ENCODE measurements at places on chromosomes 16 and 17.

- no peak for DNase-seq
Measured at GRCh38 chr16:1563786-1564185, 30.3 kb downstream of the TMEM204 start.

DNA sequence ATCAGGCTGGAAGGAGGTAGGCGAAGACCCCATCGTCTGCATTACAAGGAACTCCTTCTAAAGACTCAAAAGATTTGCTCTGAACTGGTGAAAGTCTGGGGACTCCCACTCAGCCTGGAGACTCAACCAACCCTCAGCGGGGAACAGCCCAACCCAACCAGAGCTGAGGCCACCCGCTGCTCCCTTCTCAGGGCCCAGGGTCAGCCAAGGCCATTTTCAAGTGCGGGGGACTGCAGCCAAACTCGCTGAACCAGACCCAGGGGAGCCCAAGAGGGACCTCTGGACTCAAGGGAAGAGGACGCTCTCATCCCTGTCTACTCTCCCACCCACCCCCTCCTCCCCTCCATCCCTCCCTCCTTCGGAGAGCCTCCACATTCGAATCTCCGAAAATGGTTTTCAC is 24.1 kb downstream of the XYLT1 start:
- no peak for DNase-seq

DNA sequence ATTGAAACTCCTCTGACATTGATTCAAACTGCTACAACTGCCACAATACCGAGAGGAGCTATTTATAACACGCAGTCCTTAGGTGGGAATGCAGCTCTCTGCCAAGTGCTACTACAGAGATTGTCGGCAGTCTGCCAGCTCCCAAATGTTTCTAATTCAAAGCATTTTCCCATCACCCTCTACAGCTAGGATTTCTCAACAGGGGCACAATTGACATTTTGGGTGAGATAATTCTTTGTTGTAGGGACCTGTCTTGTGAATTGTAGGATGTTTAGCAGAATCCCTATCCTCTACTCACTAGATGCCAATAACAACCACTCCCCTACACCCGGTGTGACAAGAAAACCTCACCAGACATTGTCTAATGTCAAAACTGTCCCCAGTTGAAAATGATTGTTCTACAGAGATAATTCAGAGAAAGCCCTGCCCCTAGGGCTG is 7.8 kb upstream of the N4BP1 start:
- DNase-seq, result no peak

- DNase-seq, result no peak
Measured at GRCh38 chr17:65023791-65024190, 32.7 kb downstream of the GNA13 start.

DNA sequence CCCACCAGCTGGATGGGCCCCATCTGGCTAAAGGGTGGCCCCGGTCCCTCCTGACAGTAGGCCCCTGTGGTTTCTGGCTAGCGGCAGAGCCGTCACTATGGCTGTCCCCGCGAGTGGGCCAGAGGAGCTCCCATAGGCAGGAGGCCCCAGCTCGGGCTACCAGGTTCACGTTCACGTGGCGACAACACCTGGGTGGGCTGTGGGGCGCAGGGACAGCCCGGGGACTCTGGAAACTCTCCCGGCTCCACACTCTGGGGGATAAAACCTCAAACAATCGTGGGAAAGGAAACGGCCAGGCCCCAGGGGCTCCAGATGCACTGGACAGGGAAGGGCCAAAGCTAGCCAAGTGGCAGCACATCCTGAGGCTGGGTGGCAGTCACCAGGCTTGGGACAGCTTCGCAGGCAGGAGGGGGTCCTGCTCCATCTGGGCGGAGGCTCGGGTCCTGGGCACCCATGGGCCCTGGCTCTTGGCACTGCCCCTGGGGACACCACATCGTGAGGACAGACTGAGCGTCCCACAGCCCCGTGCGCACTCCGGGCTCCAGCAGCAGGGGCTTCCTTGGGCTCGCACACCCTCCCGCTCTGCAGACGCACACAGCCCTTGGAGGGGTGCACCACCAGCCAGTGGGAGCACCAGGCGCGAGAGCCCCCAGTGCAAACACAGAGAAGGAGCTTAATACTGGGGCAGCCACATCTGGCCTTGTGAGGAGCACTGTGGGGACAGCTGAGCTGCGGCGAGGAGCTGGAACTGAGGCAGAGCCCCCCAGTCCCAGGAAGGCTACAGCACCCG is 4.4 kb downstream of the RNF166 start:
- peak; percentile 33 for DNase-seq

DNA sequence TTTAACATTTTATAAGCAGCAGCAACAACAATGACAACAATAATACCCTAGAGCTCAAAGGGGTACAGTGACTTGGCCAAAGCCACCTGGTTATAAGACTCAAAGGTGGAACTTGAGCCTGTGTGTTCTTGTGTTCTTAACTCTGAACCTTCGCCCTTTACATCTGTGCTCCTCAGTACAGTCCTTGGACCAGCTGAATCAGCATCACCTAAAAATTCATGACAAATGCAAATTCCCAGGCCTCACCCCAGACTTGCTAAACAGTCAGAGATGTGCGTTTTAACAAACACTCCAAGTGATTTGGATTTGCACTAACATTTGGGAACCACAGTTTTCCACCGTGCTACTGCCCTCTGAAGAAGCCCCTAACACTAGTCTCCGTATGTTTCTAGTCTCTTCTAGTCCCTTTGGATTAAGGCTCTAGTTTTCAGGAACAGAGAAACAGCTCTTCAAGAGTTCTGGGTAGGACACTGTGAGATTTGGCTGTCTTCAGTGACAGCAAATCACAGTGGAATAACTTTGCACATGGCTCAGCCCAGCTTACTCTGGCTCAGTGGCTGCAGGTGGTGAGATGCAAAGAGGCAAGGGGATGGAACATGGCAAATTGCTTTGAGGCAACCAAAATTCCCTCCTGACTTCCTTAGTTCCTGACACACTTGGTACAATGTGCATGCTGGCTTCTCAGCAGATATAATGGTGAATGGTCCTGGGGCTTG is 151.0 kb upstream of the CDH11 start:
- DNase-seq, result no peak

GRCh38 chr17:82170412-82170961 is 42.2 kb downstream of the CCDC57 start:
- no peak for DNase-seq

GRCh38 chr16:13014476-13014875 is 113.1 kb downstream of the SHISA9 start:
- no peak for DNase-seq

GRCh38 chr17:74410001-74410443 is 21.9 kb upstream of the GPRC5C start:
- DNase-seq, result no peak

DNA sequence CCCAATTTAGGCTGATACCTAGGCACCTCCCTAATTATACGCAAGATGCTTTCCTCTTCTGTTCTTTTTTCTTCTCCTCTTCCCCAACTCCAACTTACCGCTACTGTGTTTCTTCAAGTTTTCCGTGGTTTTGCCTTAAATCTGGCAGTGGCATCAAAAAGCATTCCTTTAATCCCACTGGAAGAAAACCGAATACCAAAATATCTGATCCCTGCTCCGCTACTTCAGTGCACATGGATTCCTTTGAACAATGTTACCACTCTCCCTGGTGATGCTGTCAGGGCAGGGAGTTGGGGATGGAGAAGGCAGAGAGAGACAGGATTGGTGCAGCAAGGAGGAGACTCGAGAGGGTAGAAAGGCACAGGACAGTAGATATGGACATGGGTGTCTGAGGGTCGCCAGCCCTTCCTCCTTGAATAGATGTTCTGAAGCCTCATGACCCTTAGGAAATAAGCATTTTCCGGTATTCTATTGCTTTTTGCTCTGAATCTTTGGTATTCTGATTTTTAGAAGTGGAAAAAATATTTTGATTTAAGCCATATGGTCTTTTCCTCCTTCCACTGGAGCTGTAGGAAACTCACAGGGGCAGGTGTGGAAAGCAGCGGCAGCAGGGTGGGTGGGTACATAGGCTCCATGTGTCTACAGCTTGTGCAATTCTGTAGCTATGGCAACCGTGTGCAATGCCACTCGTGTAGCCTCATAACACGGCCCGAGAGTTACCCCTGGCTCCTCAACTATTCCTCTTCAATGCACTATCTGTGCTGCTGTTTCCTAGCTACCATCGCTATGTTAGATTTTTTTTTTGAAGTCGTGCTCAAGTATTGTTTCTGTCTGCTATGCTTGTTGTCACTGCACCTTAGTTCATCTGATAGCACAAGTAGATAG is 32.3 kb upstream of the TANC2 start:
- no peak for DNase-seq

DNA sequence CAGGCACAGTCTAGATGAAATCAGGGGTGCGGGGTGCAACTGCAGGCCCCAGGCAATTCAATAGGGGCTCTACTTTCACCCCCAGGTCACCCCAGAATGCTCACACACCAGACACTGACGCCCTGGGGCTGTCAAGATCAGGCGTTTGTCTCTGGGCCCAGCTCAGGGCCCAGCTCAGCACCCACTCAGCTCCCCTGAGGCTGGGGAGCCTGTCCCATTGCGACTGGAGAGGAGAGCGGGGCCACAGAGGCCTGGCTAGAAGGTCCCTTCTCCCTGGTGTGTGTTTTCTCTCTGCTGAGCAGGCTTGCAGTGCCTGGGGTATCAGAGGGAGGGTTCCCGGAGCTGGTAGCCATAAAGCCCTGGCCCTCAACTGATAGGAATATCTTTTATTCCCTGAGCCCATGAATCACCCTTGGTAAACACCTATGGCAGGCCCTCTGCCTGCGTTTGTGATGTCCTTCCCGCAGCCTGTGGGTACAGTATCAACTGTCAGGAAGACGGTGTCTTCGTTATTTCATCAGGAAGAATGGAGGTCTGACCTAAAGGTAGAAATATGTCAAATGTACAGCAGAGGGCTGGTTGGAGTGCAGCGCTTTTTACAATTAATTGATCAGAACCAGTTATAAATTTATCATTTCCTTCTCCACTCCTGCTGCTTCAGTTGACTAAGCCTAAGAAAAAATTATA is 1.6 kb downstream of the HBA1 start:
- no peak for DNase-seq

- no peak for DNase-seq
Measured at GRCh38 chr17:42702446-42702845, 20.1 kb downstream of the CNTNAP1 start.
